Hematopoietic multipotent progenitor cell treated with erythropoietin and hydrocortisone succinate and interleukin-3 and kit ligand, for 8 days (in vitro differentiated cells): ENCODE measurements at places on chromosomes 6 and 20.
A peak's percentile ranks its signal among the peaks of the same experiment; 100 is the strongest.

- no peak for DNase-seq
Measured at GRCh38 chr20:11861479-11861878, 56.2 kb upstream of the BTBD3 start.

DNA sequence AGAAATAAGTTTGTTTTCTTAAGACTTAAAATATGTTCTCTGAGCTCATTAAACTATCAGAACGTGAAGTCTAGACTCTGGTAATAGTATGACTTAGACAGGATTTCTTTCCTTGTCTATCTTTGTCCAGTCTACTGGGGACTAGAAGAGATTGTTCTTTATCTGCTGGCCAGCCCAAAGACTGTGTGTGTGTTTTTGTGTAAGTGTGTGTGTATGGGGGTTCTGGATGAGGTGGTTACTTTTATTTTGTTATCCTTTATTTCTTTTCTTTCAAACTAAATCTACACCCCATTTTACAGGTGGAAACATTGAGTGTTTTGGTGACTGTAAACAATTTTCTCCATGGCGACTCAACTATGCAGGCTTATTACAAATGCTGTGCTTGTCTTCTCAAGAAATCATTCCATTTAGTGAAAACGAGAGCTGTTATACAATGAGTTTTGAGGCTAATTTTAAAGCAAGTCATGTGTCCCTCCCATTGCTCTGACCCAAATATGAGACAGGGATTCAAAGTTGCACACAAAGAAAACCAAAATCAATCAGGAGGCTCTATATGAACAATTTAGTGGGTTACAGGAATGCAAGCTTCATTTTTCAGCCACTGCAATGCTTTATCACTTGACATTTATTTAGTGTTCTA is 97.6 kb downstream of the ELOVL5 start:
- no peak for DNase-seq

GRCh38 chr6:137188855-137189254 is 15.4 kb upstream of the IL22RA2 start:
- peak; percentile 47 for DNase-seq

DNA sequence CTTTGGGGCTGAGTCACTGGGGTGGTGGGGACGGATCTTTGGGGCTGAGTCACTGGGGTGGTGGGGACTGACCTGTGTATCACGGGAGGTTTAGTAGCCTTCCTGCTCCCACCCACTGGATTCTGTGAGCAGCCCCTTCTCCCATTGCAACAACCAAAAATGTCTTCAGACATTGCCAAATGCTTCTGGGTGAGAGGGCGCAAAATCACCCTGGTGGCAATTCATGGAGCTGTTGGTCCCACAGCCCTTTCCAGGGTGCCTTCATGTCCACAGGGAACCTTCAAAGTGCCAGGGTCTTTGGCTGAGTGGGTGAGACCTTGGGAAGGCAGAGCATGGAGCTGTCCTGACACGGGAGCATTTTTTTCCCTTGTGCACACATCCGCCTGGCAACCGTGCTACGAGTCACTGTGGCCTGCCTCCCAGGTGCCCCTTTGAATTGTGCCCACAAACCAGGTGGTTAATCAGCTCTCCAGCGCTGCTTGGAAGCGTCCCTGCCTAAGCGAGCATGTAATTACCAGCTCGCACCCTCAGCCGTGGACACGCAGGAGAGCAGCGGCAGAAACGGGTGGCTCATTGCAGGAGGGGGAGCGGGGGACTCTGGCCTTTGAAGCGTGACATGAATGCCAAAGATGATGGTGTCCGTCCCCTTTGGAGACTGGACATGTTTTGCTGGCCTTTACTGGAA is 27.4 kb upstream of the APCDD1L start:
- DNase-seq = no peak

GRCh38 chr6:26234421-26235301 is 130.3 kb upstream of the BTN3A2 start:
- DNase-seq = peak; percentile 97

GRCh38 chr6:107115695-107116327 is 496 bp upstream of the BEND3 start:
- DNase-seq = peak; percentile 57

DNA sequence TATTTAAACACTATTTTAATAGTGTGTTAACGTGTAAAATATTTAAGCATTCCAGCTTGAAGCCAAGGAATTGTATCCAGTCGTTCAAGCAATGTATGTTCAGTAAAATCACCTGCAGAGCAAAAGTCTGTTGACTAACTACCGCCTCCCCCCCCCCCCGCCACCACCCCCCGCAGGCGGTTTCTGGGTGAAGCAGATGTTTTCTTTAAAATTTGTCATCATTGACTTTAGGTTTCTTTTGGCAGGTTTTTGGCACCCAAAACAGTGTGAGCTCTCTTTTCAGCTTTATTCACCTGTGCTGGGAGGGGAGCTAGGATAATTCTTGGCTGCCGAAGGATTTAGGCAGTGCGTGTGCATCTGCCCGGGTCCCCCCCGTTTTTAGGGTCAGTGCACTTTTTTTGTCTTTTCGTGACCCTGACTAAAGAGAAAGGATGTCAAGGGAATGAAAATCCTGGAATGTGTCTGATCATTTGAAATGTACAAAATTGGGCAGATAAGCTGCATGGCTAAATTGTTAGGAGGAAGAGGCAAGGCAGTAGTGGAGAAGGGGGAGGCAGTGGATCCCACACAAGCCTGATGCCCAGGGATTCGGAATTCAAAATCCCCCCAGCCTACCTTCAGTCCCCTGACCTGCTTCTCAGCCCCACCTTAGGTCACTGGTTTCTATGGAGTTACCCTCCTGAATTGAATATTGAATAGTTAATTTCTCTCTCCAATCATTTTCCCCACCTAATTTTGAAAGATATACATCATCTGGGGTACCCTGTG is 1.1 kb downstream of the EDN1 start:
- no peak for DNase-seq

DNA sequence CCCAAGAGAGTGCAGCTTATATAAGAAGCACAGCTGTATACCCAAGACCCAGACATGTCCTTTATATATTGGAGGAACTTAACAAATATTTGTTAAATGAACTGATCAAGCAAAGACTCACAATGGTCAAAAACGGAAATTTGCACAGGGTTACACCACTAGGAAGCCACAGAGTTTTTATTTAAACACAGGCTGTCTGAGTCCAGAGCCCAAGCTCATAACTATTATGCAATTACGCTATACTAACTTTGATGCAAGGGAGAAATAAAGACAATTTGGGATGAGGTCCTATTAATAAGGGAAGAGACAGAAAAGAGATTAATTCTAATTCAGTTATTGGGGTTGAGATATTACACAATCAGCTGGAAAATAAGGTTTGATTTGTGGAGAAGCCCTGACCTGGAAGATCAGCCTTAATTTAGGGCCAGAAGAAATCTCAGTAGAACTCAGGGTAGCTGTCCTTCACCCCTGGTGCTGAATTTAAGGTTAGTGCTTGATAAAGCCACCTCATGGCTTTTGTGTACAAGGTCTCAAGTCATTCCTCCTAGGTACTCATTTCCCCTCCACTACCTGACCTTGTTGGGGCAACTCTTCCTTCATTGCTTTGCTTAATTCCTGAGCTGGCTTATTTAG is 10.5 kb upstream of the ZNF334 start:
- DNase-seq = peak; percentile 28

GRCh38 chr6:30998785-30999184 is 11.5 kb upstream of the MUC22 start:
- no peak for DNase-seq

GRCh38 chr6:74491844-74492374 is 713.9 kb downstream of the COL12A1 start:
- no peak for DNase-seq

DNA sequence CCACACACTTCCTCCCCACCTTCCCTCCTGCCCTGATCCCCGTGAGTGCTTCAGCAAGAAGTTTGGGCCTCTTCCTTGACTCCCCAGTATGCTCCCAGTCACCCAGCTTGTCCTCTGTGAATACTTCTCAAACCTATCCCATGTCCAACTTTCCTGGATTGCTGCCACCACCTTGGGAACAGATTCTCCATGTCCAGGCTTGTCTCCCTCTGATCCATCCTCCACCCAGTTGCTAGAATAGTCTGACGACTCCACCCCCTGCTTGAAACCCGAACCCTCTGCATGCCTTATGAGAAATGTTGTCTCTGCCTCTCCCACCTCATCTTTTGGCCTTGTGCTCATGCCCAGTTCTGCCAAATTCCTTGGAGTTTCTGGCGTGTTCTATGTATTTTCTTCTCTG is 108.0 kb downstream of the PPP1R14C start:
- DNase-seq = no peak

DNA sequence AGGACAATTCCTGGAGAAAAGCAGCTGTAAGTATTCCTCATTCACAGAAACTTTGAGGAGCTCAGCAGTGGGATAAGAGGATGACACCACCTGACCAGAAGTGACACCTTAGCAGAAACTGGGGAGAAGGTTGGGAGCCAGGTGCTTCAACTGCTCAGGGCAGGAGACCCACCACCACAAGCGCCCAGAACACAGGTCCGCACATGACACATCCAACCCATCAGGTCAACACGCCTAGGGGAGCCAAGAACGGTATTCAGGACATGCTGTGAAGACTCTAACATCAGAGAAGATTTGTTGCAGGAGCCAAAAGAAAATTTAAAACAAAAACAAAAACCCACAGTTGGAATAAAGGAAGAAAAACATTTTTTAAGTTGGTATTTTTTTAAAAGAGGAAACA is 50.5 kb downstream of the SLC23A2 start:
- no peak for DNase-seq

DNA sequence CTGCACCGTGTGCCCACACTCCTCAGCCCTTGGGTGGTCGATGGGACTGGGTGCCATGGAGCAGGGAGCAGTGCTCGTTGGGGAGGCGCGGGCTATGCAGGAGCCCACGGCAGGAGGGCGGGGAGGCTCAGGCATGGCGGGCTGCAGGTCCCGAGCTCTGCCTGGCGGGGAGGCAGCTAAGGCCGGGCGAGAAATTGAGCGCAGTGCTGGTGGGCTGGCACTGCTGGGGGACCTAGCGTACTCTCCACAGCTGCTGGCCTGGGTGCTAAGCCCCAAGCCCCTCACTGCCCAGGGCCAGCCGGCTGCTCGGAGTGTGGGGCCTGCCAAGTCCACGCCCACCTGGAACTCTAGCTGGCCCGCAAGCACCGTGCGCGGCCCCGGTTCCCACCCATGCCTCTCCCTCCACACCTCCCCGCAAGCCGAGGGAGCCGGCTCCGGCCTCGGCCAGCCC is 55.9 kb upstream of the ECI2 start:
- no peak for DNase-seq

GRCh38 chr6:13445005-13445743 is 42.2 kb downstream of the GFOD1 start:
- DNase-seq = peak; percentile 54

DNA sequence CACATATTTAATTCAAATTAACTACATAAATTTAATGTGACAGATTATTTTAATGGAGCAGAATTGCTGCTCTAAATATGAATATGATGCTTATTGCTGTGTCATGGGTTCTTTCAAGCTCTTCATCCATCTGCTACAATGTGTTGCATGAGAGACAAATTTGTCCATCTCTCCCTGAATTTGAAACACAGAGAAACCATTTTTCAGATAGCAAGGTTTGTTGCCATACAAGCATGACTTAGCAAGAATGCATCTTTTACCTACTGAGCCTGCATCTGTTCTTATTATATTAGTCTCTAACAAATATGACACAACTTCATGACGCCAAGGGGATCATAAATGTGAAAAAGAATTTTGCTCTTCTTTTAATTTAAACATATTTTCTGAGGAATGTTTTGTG is 8.0 kb upstream of the UTRN start:
- DNase-seq = no peak

DNA sequence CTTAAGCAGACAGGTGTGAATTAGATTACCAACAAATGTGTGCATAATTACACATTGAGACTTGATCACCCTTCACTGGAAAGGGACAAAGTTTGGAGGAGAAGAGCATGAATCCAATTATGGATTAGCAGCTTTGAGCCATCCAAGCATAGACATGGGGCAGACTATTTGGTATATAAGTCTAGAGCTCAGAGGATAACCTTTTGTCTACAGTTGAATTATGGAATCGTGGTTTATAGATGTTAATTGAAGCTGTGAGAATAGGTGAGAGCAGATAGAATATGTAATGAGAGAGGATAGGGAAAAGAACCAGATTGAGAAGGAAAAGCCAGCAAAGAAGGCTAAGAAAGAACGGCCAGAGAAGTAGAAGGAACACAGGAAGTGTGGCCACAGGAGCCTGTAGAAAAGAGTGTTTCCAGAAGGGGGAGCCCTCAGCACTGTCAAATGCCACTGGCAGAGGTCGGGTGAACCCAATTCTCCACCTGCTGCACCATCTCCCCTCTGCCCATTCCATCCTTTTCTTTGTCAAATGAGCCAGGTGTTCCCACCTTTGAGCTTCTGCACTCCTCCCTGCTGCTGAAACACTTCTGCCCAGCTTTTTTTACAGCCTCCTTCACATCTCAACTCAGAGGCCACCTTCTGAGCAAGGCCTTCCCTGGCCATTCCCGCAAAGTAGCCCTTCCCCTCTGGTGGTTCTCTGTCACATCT is 7.3 kb downstream of the DNTTIP1 start:
- DNase-seq = peak; percentile 79

- DNase-seq = no peak
Measured at GRCh38 chr6:120894077-120894476, 440.2 kb downstream of the TBC1D32 start.

- no peak for DNase-seq
Measured at GRCh38 chr6:53496797-53497375, 48.0 kb downstream of the GCLC start.

DNA sequence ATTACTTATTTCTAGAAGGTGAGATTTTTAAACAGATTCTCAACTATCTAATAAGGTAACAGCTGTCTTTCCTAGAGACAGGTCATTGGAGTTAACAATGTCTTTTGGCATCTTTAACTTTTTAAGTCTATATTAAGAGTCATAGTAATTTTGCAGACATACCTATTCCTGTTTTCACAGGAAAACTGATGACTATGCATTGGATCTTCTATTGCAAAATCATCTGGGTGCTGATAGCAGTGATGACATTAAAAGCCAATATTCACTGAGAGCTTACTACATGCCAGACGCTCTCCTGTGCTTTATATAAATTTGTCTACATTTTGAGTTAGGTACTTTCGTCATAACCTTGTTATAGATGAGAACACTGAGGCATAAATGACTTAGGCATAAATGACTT is 462.4 kb upstream of the MARCKS start:
- no peak for DNase-seq

DNA sequence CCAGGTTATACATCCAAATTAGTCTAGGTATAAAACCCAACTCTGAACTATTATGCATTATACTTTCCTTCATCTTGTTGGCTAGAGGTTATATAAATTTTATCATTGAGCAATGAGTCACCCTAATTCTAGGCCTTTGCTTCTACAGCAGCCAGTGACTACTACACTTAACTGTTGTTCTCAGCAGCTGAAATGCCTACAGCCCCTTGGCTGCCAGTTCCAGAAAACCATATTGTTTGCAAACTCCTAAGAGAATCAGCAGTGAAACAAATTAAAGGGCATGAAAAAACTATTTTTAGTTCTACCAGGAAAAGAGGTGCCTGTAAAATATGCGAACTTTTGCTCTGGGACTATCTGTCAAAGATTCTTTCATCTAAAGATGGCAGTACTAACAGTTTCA is 292.8 kb downstream of the FRK start:
- no peak for DNase-seq

- DNase-seq = no peak
Measured at GRCh38 chr20:33944914-33945313, 48.8 kb upstream of the RALY start.
